Pancreas (tissue), 10 donors: ENCODE measurements at places on chromosomes 3 and 15. TPM values are rescaled to one million over a fixed set of nuclear protein-coding genes. Genes with fewer than 3 reads are reported as not detected.

DNA sequence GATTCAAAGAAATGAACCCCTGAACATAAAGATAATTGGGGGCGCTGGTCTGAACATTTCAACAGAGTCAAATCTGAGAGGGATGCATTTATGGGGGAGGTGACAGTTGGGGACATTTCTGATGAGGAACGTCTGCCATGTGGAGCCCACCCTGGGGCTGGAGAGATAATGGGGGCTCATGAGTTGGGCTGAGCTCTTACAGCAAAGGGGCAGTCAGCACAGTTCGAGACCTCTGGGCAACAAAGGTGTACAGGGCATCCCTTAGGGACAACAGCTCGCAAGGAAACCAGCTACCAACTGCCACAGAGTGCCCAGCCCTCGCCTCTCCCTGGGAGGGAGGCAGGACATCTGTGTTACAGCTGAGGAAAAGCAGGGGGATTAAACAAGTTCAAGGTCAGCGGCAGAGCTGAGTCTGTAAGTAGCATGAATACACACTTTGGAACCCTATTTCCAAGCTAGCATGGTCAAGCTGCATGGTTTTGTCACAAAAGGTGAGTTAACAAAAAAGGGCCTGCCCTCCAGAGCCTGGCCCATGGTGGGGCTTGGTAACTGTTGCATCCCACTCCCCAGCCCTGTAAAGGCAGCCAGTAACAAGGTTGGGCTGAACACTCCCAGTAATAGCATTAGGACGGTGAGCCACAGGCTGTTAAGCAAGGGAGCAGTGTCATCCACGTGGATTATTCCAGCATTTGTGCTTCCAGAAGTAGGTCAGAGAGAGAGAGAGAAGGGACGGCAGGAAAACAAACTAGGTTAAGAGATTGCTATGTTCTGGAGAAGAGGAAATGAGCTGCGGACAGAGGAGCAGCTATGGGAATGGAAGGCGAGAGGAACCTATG lies 4.3 kb downstream of the GNB5 start:
- no peak for DNase-seq

DNA sequence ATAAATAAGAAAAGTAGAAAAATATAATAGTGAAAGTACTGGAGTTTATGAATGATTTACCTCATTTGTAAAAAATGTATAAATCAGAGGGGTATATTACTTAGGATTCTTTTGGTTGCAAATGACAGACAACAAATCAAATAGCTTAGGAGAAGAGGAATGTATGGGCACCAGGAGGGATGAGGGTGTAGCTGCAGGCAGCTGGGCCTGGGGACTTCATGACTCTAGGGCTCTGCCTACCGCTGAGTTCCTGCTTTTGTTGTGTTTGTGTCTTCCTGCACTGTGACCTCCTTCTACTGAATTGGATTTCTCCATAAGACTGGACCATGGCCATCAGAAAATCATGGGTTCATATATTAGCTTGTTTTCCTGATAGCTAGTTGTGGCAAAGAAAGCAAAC lies 27.9 kb upstream of the PDE8A start:
- no peak for DNase-seq

- no peak for DNase-seq
These were observed 18.2 kb downstream of the MINDY4B start for GRCh38 chr3:150887031-150887430.

DNA sequence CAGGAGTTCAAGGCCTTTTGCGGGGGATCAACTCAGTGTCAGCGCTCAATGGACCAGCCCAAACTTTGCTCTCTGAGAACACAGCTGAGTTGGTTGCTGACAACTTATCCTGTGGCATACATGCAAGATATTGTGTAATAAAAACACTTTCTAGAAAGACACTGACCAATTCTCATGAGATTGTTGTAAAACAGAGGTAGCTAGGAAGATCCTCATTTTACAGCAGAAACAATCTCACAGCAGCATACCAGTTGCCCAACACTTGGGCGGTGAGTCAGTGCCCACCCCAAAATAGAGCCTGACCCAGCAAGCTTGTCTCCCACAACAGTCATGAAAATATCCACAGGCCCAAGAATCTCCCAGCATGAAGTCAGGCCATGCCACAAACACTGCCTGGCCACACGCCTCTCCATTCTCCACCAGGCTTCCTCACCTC lies 18.2 kb downstream of the KLHL6 start:
- DNase-seq, result no peak

DNA sequence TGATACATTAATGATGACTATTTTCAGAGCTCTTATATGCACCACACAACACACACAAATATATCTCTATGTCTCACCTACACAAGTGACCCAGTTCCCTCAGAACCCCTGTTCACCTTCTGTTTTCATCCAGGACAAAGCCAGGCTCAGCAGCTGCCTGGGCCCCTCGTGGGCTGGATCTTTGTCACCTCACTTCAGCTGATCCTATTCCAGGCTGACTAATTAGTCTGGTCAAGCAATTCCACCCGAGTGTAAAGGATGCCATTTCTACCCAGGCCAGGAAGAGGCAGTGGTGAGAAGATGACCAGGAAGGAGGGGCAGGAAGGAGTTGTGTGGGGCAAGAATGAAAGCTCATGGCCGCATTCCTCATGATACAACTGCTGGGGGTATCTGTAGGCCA lies 62.3 kb downstream of the DHX30 start:
- no peak for DNase-seq

The ULK3 gene
- total RNA-seq, result 15.0 TPM

DNA sequence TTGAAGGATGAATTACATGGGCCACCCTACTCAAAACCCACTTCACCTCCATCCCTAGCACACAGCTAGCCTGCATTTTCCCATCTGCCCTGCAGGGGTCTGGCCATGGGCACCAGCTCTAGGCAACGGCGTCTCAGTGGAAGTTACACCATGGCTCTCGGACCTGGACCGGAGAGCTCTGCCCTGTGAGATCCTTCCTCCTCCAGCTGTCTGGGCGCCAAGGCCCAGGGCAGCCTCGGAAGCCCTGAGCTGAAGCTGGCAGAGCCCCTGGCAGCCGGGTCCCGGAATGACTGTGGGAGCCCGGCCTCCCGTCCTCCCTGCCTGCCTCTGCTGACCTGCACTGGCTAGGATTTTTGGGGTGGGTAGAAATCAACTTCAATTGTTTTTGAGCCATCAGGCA lies 98.9 kb downstream of the CHSY1 start:
- DNase-seq, result no peak

DNA sequence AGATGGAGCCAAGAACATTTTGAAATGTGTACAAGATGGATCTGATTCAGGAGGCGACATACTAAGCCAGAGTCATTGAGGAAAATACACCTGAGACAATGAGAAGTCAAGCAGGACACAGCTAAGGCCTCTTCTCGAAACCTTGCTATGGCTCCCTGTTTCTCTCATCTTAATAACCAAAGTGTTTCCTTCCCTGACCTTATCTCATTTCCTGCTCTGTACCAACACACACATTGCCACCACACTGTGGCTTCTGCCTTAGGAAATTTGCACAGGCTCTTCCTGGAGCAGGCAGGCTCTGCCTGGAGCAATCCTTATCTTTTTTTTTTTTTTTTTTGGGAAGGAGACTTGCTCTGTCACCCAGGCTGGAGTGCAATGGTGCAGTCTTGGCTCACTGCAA lies 36.6 kb downstream of the OXSM start:
- DNase-seq, result no peak

DNA sequence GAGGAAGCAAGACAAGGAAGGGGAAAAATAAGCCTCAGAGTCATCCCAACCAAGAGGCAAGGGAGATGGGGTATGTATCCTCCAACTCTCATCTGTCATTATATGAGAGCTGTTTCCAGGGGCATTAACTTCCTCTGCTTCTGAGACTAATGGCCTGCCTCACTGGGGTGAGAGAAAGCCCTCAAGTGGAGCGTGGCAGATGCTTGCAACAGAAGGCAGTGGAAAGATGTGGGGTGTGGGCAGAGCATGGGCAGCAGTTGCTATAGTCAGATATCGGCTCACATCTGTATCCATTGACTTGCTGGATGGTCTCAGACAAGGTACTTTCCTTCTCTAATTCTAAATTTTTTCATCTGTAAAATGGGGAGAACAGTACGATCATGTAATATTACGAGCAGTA lies 81.7 kb upstream of the PLCL2 start:
- no peak for DNase-seq

The BBS4 gene
- 9.7 TPM for total RNA-seq
